Nephron progenitor cell (in vitro differentiated cells): ENCODE measurements at places on chromosomes 3 and 15.

GRCh38 chr3:101976473-101976872 lies 127.2 kb downstream of the NFKBIZ start:
- no peak for DNase-seq

- DNase-seq, result no peak
Measured at GRCh38 chr3:50588759-50589433, 19.6 kb downstream of the HEMK1 start.

- no peak for DNase-seq
Measured at GRCh38 chr3:169272532-169272931, 391.0 kb downstream of the MECOM start.

GRCh38 chr3:61876797-61877196 lies 315.4 kb downstream of the PTPRG start:
- DNase-seq, result no peak
